Stimulated activated CD8-positive, alpha-beta memory T cell treated with anti-CD3 and anti-CD28 coated beads, Interleukin-4, amount 100 ng/mL, for 1 hour (primary cell): ENCODE measurements at places on chromosomes 2 and 18.

DNA sequence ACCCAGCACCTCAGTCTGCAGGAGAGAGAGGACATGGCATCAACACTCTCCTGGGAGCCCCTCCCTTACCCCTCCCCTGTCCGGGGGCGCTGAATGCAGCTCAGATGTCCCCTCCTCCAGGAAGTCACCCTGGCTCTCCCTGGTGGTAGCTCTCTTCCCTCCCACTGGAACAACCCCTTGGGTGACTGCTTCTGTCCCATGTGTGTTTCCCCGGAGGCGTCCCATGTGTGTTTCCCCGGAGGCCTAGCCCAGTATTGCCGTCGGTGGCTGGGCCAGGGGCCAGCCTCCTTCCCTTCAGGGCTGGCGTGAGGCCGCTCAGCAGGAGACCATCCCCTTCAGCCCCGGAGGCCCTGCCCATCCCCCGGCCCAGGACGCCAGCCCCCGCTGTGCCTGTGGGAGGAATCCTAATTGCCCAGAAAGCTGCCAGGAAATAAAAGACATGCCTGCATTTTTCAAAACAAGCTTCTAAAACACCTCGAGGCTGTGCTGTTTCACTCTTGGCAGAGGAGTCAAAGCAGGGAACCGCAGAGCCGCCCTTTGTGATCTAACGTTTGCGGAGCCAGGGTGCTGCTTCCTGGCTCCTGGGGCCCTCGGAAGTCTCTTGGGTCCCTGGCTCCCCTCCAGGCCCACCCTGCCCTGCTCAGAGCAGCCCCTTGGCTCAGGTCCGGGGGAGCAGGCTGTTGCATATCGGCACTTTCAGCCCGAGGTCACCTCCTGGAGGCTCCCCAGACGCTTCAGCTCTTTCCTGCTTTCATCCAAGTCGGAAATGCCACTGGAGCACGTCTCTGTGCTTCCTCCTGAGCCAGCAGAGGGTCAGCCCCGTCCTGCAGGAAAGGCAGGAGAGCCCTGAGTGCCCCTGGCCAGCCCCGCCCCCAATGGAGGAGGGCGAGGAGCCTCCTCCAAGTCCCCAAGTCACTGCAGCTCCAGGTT is 11.4 kb downstream of the SNED1 start:
- DNase-seq: no peak

GRCh38 chr18:10336749-10337350 is 117.6 kb upstream of the APCDD1 start:
- DNase-seq: no peak

DNA sequence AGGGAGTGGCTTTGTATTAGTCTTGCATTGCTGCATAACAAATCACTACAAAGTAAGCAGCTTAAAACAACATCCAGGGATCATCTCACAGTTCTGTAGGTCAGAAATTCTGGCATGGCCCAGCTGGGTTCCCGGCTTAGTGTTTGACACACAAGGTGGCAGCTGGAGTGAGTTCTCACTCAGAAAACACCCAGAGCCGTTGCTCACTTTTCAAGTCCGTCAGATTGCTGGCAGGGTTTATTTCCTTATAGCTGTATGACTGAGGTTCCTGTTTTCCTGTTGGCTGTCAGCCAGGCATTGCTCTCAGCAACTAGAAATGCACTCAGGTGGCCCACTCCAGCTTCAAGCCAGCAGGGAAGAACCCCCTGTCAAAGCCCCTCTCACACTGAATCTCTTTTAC is 324.1 kb downstream of the CCDC178 start:
- DNase-seq: no peak

GRCh38 chr2:101431486-101431885 is 43.4 kb downstream of the RFX8 start:
- no peak for DNase-seq

GRCh38 chr2:240401781-240402551 is 33.5 kb upstream of the GPC1 start:
- DNase-seq: no peak

- no peak for DNase-seq
Measured at GRCh38 chr2:181228661-181229060, 228.5 kb upstream of the ITGA4 start.

DNA sequence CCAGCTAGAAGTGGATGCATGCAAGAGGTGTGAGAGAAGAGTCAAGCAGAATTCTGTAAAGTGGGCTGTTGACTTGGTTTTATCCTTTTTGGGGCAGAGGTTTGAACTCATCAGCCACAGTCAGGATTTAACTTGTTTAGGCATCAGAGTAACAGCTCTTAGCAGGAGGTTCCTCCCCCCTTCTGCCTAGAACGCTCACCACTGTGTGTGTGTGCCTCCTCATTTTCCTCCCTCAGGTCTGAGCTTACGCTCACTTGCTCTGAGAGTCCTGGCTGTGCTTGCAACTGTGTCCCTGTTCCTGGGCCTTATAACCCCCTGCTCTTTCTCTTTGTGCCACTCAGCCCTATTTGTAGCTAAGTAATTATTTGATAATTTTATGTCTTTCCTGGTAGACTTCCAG is 167.9 kb downstream of the TMEM182 start:
- DNase-seq: no peak

- no peak for DNase-seq
Measured at GRCh38 chr2:186052930-186053329, 314.3 kb downstream of the FSIP2 start.

DNA sequence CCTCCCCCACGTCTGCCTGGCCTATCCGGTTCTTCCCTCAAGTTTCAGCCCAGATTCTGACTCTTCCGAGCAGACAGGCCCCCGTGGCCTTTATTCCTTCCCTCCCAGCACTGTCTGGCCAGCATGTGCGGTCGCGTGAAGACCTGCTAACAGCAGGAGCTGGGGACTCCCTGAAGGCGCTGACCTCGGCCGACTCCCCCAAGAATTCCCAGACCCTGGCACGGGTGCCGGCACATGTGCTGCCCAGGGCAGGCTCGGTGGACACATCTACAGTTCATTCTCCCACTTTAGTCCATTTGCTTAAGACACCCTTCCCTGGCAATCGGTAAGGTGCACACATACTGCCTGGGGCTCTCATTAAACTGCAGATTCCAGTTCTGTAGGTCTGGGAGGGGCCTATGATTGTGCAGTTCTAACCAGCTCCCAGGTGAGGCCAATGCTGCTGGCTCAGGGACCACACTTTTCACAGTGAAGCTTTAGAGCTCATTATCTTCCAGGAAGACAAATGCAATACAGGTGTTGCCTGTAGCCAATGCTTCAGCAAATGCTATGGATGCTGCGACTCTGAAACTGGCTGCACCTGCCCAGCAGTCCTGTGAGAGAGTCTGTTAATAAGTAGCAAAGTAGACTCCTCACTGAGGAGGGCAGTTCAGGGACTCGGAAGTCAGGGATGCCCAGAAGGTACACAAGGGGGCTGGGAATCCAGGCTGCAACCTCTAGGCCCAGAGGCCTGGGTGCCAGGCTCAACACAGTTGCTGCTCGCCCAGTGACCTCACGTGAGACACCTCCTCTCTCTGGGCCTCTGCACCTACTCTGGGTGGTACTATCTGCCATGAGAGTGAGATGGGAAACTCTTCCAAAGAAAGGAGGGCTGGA is 45.4 kb upstream of the TAF1B start:
- DNase-seq: no peak

DNA sequence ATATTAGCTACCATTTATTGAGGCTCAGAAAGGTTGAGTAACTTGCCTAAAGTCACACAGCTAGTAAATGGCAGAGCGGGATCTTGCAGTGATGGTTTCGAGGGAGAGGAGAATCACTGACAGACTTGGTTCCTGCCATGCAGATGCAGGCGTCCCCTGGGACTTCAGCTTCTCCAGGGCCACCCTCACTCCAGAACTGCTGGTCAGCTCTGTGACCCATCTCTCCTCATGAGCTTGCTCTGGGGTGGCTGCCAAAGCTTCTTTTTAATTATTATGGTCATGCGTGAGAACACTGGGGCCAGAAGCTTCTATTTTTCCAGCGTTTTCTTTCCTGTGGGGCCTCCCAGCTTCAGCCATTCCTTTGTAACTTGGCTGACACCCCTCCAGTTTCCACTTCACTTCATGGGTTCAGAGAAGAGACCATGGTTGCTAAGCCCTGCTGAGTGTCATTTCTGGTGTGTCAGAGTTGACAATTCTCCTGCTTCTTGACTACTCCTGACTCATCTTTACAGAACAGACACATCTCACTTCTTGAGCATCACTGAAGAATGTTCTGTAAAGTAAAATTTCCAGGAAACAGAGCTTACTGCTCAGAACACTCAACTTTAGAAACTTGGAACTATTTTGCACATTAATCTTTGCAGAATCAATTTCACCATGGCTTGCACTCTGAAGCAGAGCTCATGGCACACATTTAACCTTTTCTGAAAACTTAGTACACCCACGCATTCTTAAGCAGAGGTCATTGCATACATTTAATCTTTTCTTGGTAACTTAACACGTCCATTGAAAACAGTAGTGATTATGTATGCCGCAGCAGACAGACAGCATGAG is 70.4 kb downstream of the IL1R2 start:
- DNase-seq: no peak

DNA sequence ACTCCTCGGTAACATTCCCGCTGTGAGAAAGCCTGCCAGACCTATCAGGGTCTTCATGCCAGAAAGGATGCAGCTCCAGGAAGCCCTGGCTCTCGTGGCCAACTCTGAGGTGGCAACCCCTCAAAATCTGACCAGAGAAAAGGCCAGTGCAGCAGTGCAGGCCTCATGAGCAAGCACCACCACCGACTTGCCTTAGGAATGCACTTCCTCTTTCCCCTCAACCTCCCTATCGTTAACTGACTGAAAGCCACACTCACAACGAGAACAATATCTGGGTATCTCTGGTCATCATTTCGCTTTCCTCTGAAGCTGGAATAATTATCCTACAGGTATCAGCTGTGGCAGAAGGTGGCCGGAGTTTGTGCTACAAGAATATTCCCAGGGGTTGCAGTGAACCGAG is 101.4 kb upstream of the POU3F3 start:
- DNase-seq: no peak

DNA sequence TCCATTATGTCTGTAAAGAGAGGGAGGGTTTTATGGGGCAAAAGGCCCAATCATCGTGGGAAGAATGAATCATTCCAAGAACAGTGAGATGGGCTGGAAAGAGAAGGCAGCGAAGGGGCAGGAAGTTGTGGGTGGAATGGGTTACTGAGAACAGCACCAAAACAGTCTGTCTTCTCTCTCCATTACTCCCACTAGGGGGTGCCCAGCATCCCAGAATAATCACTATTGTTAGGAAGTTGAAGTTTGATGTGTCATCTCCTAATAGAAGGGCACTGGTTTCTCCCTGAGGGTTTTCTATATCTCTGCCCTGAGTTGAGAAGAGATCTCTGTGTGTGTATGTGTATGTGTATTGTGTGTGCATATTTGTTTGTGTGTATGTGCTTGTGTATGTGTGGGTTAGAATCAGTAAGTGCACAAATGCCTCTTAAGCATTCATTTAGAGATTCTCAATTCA is 76.6 kb upstream of the MAP4K3 start:
- no peak for DNase-seq

GRCh38 chr2:145186303-145186702 is 666.4 kb upstream of the ZEB2 start:
- no peak for DNase-seq

DNA sequence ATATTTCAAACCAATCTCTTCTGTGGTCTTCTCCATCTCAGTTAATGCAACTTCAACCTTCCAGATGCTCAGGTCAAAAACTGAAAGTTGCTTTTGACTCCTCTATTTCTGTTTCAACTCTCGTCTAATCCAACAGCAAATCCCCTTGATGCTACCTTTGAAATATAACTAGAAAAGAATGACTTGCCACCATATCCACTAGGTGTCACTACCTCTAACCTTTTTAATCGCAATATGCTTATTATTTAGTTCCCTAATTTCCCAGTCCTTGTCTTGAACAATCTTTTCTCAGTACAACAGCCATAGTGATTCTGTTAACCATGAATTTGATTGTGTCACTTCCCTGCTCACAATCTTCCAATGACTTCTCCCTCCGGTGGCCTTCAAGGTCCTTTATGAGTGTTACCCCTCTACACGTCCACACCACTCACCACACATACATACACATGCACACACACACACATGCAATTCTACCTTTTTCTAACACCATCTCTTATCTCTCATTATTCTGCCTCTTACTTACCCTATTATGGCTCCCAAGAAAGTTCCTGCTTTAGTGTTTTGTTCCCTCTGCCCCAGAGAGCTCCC is 245.5 kb upstream of the KCNJ3 start:
- no peak for DNase-seq

- no peak for DNase-seq
Measured at GRCh38 chr2:233210843-233211547, 40.5 kb upstream of the ATG16L1 start.

DNA sequence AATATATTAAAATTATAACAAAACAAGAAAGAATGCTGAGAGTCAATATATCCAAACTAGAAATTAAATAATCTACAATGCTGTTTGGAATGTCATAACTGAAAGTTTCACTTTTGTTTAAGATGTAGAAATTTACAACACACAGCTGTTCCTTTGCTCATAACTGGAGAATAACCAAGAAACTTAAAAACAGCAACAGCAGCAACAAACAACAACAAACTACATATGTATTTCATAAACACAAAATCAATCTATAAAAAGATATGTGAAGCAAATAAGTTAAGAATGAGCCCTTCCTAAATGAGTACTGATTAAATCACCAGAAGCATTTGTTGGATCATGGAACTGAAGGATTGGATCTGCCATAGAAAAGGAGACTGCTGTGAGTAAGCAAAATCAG is 456.5 kb upstream of the ZNF804A start:
- DNase-seq: no peak

DNA sequence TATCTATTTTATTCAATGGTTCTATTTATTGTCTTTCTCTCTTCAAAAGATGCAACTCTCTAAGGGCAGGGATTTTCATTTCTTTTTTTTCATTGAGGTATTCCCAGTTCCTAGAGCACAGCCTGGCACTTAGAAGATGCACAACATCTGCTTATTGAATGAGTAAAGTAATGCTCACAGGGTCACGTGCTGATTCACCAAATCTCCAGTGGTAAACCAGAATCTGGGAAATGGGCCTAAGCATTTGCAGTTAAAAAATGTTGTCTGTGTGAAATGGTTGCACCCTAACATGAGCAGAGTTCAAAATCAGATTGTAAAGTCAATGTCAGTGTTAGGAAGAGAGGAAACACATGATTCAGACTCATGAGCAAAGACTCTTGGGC is 15.8 kb downstream of the SLC8A1 start:
- DNase-seq: no peak

DNA sequence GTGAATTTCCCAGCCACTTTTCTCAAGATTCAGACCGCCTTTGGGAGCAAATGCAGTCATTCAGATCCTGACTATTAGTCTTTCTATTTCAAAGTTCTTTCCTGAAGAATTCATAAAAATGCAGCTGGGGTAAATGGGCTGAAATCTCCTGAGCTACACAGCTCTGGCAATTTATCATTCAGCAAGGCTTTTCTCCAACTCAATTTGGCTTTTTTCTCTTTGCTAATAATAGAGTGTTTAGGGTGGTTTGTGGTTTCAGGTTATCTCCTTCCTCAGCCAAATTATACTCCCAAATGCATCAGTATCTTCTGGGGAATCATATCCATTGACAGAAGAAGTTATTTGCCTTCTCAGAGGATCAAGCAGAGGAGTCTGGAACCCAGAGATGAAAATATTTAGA is 282.4 kb upstream of the SLC14A2 start:
- no peak for DNase-seq

DNA sequence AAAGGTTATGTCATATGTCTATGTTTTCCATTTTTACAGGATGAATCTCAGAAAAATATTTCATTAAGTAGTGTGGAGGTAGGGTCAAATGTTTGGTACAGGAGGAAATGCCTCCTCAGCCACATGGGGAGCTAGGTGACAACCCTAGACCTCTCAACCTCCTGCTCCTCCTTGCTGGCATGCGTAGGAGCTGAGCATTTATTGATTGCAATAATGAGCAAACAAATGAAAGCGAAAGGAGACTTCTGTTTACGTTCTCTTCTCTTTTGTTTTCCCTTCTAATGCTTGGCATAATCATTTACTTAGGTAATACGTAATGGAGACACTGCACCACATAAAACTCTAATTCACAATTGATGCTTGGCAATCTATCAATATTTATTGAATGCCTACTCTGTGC is 95.1 kb upstream of the CCBE1 start:
- no peak for DNase-seq
